Activated CD8-positive, alpha-beta T cell treated with anti-CD3 and anti-CD28 coated beads, Interleukin-2, amount 10 ng/mL, durations not matched to agents 7 days and 5 days (primary cell): ENCODE measurements at places on chromosomes 5 and 9. TPM values are rescaled to one million over a fixed set of nuclear protein-coding genes. Genes with fewer than 3 reads are reported as not detected.

PCDHA12 gene
- not detected for total RNA-seq

MLANA gene
- not detected for total RNA-seq

GNG10 gene
- 21.4 TPM for total RNA-seq

ADCY2 gene
- total RNA-seq, result not detected

DEPDC1B gene
- 50.8 TPM for total RNA-seq

OMD gene
- total RNA-seq, result not detected

PCDHB9 gene
- not detected for total RNA-seq

ZNF300 gene
- 0.45 TPM for total RNA-seq

DOCK8 gene
- total RNA-seq, result 386 TPM

ARL14EPL gene
- total RNA-seq, result not detected

SYNPO gene
- 0.10 TPM for total RNA-seq

FAXDC2 gene
- total RNA-seq, result not detected

CACFD1 gene
- total RNA-seq, result 1.3 TPM

NEUROG1 gene
- total RNA-seq, result not detected

SLCO6A1 gene
- not detected for total RNA-seq

CCDC192 gene
- total RNA-seq, result not detected

GPR150 gene
- total RNA-seq, result 0.74 TPM

CRAT gene
- 21.9 TPM for total RNA-seq

MAST4 gene
- 7.1 TPM for total RNA-seq

INSYN2B gene
- not detected for total RNA-seq

CARTPT gene
- total RNA-seq, result not detected

FAM200C gene
- 0.29 TPM for total RNA-seq

LTC4S gene
- total RNA-seq, result 3.7 TPM

ECSCR gene
- not detected for total RNA-seq

PTGER4 gene
- total RNA-seq, result 45.8 TPM

IL33 gene
- not detected for total RNA-seq
